ENCODE measurements at places on chromosomes 13 and 19. TPM values are rescaled to one million over a fixed set of nuclear protein-coding genes. Genes with fewer than 3 reads are reported as not detected.

DNA sequence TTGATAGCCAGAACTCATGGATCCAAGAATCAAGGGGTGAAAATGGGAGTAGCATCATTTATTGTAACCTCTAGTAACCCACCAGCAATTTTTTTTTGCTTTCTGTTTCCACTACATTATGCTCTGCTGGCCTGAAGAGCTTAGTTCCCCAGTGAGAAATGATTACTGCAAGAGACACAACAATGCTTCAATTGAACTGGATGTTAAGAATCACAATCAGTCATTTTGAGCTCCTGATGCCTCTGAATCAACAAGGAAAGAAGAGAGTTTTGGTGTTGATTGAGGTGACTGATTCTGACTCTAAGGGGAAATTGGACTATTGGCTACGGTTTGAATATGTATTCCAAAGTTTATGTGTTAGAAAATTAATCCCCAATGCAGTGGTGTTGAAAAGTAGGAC, 1084.4 kb downstream of the SLITRK1 start:
- DNase-seq = no peak

DNA sequence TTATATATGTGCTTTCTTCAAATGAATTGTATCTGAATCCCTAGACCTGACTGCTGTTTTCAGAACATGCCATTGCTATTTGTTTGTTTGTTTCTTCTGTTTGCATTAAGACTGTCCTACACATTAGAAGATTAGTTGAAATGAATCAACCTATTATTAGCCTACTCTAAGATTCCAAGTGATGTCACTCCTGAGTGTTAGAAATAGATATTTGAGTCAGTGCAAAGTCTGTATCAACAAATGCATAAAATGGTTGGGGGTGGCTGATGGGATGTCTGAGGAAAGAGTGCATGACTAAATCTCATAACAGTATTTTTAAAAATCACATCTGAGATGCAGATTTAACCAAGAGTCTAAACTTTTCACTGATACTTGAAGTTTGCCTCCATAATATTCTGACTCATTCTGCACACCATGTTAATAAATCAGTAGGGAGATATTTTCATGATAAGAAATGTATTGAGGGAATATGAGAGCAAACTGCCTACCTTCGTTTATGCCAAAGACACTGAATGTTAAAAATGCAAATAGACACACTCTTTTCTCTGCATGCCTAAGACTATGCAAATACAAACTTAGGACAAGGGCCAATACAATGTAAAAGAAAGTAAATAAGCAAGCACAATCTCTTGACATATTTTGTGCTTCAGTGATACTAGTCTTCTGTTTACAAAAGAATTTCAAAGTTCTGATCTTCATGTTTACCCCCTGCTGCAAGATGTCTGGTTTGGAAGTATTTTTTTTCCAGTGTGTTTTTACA, 253.3 kb downstream of the LIG4 start:
- no peak for DNase-seq

- DNase-seq = no peak
These were observed 361.6 kb upstream of the PCDH20 start for GRCh38 chr13:61777271-61777670.

DNA sequence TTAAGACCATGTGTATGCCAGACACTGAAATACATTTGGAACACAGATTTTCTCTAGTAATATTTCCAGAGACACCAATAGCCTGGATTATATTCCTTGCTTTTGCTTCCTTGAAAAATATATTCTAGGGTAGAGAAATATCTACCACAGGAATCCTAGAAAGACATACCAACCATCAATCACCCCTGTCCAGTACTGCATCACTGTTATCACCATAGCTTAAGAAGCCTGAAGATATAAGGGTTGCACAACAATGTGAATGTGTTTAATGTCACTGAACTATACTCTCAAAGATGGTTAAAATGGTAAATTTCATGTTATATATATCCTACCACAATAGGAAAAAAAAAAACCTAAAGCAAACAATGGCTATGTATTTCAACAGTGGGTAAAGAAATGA, 163.6 kb downstream of the DIAPH3 start:
- DNase-seq = no peak

DNA sequence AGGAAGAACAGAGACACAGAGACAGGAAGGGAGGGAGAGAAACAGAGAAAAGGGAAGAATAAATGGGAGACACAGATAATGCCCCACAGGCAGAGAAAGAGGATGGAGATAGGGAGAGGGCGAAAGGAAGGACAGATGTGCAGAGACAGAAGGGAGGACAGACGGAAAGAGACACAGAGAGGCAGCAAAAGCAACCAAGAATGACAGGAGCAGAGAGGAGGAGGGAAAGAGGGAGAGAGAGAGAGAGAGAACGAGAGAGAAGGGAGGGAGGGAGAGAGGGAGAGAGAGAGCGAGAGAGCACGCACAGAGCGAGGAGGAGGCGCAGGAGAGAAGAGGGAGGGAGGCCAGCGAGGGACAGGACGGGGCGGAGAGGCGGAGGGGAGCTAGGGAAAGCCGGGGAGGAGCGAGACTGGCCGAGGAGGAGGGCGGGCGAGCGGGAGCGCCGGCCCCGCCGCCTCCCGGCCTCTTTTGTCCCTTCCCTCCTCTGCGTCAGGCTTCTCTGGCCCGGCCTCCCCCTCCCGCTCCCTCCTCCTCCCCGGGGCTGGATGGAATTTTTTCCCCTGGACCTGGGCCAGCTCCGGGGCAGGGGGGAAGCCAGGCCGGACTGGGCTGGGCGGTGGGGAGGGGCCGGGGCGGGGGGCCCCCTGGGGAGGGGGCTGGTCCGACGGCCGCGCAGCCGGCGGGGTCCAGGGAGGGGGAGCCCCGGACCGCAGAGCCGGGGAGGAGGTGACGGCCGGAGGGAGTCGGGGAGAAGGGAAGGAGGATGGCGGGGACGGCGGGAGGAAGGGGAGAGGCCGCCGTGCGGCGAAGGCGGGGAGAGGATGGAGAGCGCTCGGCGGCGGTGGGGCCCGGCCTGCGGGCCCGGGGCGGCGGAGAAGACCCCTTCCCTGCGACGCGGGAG, 4.2 kb upstream of the SPACA6 start:
- DNase-seq = peak; percentile 58

- DNase-seq = no peak
These were observed 736.9 kb downstream of the EFNB2 start for GRCh38 chr13:105798541-105798940.

DNA sequence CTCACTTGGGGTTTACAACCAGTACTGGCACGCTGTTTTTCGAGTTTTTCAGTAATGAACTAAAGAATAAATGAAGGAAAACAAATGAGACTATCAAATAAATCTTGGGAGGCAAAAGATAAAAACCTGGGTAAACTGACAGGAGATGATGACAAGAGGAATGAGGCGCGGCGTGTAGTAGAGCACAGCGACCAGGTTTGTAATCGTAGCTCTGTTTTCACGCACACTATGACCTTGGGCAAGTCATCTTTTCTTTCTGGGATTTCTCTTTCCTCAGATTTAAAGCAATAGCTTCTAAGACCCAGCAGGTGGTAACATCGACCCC, 419 bp downstream of the MRPS31 start:
- no peak for DNase-seq

DNA sequence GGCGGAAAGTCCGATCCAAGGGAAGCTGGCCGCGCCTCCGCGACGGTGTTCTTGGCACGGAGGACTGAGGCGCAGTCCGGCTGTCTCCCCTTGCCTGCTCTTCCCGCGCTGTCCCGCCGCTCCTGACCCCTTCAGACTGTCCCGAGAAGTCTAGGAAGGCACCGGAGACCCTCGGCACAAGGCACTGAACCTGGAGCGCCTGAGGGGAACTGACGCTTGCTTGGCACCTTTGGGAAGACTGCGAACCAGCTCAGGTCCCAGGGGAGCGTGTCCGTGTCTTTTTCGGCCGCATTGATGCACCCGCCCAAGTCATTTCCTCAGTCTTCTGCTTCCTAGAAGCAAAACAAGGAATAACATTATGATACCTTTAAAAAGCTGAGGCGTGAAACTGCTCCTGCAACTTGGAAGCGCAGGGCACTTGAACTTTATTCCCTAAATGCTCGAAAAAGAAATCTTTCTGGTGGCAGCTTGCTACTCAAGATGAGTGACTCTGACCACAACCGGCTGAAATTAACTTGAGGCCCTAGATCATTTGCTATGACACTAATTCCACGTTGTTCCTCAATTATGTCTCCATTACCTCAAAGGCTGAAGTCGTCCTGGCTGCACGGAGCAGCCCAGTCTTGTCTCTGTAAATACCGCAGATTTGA, 735 bp upstream of the FLT1 start:
- DNase-seq = no peak

DNA sequence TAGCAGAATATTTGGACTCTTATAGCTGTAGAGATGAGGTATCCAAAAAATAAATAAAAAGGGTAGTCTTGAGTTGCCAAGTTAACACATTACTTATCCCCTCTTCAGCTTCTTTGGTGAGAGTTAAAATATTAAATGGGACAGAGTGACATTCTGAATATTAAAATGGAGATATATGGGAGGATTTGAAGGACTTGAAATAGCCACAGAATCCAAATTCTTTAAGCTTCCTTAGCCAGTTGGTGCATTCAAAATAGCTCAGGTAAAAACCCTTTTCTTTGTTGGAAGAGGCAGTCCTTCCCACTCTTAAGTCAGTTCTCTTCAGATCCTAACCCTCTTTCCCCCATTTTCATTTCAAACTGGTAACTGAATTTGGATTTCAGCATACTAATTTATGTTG, 130.1 kb upstream of the KLF12 start:
- no peak for DNase-seq

DNA sequence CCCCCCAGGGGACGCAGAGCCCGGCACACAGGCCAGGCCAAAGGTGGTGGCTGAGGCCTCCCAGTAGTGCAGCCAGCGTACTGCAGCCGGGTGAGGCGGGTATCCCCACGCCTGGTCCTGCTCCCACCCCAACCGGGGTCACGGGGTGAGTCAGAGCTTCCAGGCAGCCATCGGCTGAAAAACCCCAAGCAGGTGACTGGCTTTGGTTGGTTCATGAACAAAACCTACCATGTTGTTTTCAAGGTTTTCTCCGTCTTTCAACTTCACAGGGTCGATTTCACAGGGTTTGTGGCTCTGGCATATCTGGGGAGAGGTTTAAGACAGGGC, 42.1 kb upstream of the C13orf46 start:
- DNase-seq = no peak

DNA sequence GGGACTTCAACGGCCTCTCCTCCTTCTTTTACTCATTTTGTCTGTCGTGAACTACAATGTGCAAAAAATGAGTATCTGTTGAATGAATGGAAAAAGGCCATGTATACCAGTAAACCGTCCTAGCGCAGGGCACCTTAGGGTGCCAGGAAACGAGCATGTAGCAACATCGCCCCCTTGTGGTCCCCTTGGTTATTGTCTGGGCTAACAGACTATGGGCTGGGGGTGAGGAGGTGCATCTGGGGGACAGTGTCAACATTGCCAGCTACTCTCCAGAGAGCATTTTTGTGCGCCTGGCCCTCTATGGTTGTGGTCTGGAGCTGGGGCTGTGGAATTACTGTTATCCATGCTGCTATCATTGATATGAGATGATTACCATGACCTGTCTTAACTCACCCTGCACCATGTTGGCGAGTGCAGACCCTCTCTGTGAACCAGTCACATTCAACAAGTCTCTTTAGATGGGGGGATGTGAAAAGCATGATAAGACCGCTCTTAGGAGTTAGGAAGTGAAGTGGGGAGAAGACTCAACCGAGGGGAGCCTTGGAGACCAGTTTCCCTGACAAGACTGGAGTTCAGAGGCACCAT, 22.8 kb upstream of the SIGLEC11 start:
- peak; percentile 82 for DNase-seq

SYNE4 gene
- 6.5 TPM for total RNA-seq

DKKL1 gene
- not detected for total RNA-seq

SIAH3 gene
- not detected for total RNA-seq

KLK6 gene
- not detected for total RNA-seq

Measured in left colon (tissue), 2 donors.